ENCODE measurements at places on chromosomes 13 and 19.
A peak's percentile ranks its signal among the peaks of the same experiment; 100 is the strongest.

GRCh38 chr13:94196413-94196812, 283.1 kb downstream of the DCT start:
- DNase-seq, result no peak

- peak; percentile 27 for DNase-seq
These were observed 14.5 kb upstream of the CERS4 start for GRCh38 chr19:8194528-8195267.

DNA sequence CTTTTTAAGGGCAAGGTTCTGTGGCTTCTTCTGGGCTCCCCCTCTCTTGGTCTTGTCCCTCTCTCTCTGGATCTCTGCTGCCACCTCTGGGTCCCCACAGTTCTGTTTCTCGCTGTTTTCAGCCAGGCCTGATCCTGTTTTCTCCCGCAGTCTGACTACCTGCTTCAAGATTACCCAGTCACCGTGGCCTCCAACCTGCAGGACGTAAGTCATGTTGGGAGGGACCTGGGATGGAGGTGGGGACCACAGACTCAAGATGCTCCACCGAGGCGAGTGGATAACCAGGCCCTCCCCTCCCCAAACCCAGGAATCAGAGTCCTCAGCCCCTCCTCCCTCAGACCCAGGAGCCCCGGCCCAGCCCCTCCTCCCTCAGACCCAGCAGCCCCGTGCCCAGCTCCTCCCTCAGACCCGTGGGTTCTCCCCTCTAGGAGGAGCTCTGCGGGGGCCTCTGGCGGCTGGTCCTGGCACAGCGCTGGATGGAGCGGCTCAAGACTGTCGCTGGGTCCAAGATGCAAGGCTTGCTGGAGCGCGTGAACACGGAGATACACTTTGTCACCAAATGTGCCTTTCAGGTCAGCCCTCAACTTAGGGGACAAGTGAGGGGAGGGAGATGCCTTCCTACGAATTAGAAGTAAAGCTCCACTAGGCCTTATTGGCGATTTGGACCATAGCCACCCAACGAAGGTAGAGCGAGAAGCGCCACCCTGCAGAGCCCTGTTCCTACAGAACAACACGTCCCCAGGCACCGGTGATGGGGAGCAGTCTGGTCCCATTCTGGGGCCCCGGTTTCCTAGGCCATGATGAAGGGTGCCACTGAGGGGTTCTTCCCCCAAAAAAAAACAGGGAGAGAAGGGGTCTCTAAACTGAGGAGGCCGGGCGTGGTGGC, 2.2 kb downstream of the FLT3LG start:
- DNase-seq, result no peak

GRCh38 chr13:73355134-73355533, 296.3 kb downstream of the KLF5 start:
- no peak for DNase-seq

- no peak for DNase-seq
These were observed 43.2 kb downstream of the ARHGEF7 start for GRCh38 chr13:111158136-111158805.

DNA sequence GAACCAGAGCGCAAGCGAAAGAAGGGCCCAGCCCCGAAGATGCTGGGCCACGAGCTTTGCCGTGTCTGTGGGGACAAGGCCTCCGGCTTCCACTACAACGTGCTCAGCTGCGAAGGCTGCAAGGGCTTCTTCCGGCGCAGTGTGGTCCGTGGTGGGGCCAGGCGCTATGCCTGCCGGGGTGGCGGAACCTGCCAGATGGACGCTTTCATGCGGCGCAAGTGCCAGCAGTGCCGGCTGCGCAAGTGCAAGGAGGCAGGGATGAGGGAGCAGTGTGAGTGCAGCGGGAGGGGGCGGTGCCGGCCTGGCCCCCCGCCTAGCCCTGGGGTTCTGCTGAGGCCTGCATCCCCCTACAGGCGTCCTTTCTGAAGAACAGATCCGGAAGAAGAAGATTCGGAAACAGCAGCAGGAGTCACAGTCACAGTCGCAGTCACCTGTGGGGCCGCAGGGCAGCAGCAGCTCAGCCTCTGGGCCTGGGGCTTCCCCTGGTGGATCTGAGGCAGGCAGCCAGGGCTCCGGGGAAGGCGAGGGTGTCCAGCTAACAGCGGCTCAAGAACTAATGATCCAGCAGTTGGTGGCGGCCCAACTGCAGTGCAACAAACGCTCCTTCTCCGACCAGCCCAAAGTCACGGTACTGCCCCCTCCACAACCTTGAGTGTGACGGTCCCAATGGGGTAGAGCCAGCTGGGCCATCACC, 2.1 kb downstream of the NR1H2 start:
- no peak for DNase-seq

DNA sequence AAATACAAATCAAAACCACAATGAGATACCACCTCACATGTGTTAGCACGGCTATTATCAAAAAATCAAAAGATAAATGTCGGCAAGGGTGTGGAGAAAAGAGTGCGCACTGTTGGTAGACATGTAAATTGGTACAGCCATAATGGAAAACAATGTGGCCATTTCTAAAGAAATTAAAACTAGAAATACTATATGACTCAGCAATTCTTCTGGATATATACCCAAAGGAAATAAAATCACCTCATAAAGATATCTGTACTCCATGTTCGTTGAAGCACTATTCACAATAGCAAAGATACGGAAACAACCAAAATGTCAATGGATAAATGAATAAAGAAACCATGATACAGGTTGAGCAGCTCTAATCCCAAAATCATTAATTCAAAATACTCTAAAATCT, 30.8 kb downstream of the VWA8 start:
- DNase-seq, result no peak

DNA sequence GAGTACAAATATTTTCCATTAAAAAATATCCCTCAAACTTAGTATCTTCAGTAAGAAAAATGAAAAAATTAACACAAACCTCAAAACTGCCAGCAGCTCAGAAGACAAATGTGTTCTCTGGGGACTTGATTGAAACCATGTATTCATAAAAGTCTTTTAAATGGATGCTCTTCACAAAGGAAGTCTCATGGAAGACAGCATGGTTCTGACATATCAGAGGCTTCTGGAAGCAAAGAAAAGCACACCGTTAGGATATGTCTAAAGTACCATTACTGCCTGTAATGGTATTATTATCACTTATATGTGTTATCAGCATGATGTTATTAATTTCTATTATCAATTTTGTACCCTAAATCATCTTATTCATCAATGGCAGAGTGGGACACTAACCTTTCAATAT, 302.8 kb downstream of the ENOX1 start:
- DNase-seq, result no peak

GRCh38 chr19:52640916-52641315, 2.8 kb upstream of the ZNF83 start:
- no peak for DNase-seq

- no peak for DNase-seq
These were observed 239.9 kb downstream of the SPRY2 start for GRCh38 chr13:80101040-80101439.

DNA sequence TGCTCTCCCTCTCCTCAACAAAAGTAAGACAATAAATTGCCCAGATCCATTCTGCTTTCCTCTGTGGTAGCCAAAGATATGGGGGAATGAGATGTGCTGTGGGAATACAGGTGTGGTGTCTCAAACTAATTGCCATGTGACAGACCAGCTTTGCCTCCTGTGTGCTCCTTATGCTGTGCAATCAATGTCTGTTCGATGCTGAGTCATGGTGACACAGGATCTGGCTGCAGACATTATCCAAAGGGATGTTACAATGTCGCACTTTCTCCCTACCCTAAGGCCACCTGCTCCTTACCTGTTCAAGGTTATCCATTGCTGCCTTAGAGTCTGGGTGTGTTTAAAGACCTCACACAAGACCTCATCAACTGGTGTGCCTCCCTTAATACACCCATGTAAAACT, 32.5 kb downstream of the FGF14 start:
- no peak for DNase-seq

DNA sequence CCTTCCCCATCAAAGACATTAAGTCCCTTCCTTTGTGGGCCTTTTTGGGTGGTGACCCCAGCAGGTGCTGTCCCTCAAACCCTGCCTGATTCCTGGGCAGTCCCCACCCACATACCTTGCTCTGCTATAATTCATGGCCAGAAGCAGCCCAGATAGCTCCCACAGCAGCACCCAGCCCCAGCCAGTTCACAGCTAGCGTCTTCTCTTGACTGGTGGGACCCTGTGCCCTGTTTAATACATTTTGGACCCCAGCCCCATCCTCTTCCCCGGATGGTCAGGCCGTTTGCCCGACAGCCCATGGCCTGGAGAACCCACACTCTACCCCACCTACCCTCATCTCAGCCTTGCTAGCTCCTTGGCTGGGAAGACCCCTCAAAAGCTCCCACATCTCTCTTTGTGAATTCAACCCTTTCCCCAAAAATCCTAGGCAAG, 2.1 kb downstream of the CCDC106 start:
- no peak for DNase-seq

GRCh38 chr13:74413482-74413881, 279.3 kb upstream of the KLF12 start:
- DNase-seq, result no peak

GRCh38 chr13:44508562-44509077, 67.5 kb downstream of the TSC22D1 start:
- DNase-seq, result no peak
